Thoracic aorta (tissue), 2 donors: ENCODE measurements at places on chromosomes 12 and 14. TPM values are rescaled to one million over a fixed set of nuclear protein-coding genes. Genes with fewer than 3 reads are reported as not detected.

DNA sequence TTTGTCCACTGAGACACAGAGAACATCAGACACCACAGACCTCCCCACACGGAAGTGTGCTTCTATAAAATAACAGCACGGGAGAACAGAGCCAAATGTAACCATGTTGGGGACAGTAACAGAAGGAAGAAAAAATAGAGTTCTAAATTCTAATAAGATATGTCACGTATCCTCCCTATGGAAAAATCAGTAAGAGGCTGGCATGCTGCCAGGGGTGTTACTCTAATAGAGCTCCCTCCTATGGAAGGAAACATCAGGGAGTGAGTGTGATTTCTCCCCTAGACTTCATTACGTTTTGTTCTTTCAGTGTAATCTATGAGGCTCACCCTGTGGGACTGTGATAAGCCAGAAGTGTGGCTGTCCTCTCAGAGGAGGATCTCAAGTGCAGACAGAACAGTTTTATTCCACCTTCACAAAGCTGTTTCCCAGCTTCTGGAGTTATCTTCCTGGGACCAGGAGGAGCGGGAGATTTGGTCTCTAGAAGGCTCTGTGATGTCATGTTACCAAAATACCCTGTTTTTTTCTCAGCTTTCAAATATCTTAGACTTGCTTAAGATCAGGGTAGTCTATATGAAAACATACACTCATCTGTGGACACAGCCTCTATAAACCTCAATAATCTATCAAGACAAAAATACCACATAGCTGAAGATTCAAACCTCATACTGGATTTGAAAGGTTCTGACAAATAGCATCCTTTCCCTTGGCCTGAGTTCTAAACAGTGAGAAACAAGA is 69.3 kb downstream of the ZFC3H1 start:
- DNase-seq, result no peak

GRCh38 chr14:69688299-69688649 is 76.9 kb downstream of the SUSD6 start:
- no peak for DNase-seq

DNA sequence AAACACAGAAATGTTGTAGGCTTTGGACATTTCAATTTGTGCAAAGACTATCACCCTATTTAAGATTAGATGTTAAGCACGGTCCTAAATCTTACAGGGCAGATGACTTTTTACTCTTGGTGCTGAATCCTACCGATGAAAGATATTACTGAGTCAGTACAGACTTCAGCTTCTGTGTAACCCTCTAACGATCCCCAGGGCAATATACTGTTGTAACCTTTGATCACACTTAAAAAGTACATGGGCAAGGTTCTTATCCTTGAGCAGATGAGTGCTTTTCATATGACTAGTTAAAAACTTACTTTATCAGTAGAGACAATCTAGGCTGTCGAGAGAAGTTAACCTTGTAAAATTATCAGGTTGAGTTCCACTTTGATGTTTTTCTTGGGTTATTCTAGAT is 22.5 kb downstream of the PDE3A start:
- no peak for DNase-seq

DNA sequence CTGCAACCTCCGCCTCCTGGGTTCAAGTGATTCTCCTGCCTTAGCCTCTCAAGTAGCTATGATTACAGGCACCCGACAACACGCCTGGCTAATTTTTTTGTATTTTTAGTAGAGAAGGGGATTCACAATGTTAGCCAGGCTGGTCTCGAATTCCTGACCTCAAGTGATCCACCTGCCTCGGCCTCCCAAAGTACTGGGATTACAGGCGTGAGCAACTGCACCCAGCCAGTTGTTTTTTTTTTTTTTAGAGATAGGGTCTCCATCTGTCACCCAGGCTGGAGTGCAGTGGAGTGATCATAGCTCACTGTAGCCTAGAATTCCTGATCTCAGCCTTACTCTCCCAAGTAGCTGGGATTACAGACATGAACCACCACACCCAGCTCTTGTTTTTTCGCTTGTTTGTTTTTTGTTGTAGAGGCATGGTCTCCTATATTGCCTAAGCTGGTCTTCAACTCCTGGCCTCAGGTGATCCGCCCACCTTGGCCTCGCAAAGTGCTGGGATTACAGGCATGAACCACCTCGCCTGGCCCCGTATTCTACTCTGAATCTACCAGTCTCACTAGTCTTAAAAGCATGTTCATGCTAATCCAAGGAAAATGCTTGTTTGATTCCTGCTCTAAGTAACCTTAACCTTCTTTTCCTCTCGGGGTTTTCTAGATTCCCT is 31.7 kb upstream of the STRN3 start:
- DNase-seq, result no peak

DNA sequence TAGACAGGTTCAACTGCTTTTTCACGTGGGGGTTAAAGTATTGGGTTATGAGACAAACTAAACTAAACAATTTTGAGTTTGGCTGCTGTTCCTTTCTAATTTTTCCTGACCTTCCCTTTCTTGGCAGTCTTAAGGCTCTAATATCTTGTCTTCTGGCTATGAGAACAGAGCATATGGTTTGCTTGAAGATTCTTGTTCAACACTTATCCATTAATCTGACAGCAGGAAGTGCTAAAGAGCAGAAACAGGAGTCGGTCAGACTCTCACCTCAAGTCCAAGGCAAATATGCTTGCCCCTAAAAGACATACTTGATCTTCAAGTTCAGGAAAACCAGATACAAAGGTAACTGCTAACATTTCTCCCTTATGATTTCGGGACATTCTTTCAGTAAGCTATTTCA is 52.6 kb upstream of the KCNJ8 start:
- DNase-seq, result no peak

- DNase-seq, result no peak
Measured at GRCh38 chr12:119594772-119595445, 1.3 kb downstream of the TMEM233 start.

- no peak for DNase-seq
Measured at GRCh38 chr12:114821570-114821969, 137.6 kb upstream of the TBX3 start.

DNA sequence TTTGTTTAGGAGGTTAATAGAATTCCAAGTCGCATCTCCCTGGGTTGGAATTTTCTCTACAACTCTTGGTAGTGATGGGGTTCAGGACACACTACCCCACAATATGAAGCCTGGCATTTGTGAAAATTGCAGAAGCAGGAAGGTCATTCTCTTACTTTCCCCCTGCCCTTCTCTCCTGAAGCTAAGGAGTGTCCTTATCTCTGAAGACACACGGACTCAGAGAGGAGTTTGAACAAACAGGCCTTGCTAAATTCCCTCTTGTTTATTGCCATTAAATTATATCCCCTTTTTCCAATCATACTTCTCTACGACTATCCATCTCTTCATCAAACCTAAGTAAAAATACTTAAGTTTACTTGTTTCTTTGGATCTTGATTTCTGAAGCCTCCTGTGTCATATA is 443.0 kb downstream of the RAD51B start:
- no peak for DNase-seq

- DNase-seq, result no peak
Measured at GRCh38 chr12:2268471-2269286, 215.9 kb downstream of the CACNA1C start.

CLEC7A gene
- total RNA-seq, result 22.6 TPM

USP44 gene
- 2.5 TPM for total RNA-seq

METTL17 gene
- 141 TPM for total RNA-seq

TROAP gene
- total RNA-seq, result 0.99 TPM
